PC-3 (cell line): ENCODE measurements at places on chromosomes 13 and 19.

- no peak for DNase-seq
Measured at GRCh38 chr13:112675366-112675756, 14.5 kb upstream of the ATP11A start.

- DNase-seq: peak; percentile 63
Measured at GRCh38 chr13:44160591-44161191, 212.9 kb upstream of the SERP2 start.

- DNase-seq: peak; percentile 70
Measured at GRCh38 chr13:110559429-110559943, 2.0 kb downstream of the RAB20 start.

DNA sequence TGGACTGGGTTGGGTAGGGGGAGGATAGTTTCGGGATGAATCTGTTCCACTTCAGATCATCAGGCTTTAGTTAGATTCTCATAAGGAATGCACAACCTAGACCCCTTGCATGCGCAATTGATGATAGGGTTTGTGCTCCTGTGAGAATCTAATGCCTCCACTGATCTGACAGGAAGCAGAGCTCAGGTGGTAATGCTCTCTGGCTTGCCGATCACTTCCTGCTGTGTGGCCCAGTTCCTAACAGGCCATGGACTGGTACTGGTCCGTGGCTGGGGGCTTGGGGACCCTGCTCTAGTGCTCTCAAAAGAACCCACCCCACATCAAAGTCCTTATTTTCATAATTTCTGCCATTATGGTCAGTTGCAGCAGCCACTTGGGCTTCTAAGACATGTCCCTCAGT lies 30.1 kb downstream of the DNAJC3 start:
- no peak for DNase-seq

- DNase-seq: no peak
Measured at GRCh38 chr13:65642996-65643395, 1587.1 kb downstream of the PCDH9 start.

- DNase-seq: no peak
Measured at GRCh38 chr13:47454986-47455385, 546.1 kb downstream of the SUCLA2 start.

DNA sequence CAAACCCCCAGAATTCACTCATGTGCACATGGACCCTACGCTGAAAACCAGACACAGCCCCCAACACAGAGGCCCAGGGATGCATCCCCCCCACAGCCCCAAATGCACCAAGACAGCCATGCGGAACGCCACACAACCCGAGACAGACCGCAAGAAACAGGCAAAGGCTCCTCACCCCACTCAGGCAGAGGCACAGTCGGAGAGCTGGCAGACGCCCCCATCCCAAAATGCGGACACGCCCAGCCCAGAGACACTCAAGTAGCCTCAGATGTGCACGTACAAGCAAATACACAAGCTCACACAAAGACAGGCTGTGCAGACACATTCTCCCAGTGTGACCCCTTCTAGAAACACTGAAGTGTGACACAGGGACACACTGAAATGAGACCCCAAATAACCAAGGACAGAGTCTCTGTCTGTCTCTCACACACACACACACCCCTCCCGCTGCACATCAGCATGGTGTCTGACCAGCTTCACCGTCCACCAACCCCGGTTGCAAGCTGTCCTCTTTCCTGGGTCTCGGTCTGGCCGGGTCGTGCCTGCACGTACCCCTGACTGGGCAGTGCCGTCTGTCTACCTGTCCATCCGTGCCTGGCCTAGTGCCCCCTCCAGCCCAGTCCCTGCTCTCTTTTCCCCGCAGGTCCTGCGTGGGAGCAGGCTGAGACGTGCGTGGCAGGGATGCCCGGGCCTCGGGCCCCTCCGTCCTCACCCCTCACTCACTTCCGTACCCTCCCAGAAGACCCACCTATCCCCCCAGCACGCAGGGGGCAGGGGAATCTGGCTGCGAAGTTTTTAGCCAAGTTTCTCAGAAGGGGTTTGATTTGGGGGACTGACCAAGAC lies 16.1 kb downstream of the ERFL start:
- DNase-seq: no peak

- DNase-seq: no peak
Measured at GRCh38 chr13:83733293-83733692, 149.0 kb downstream of the SLITRK1 start.

DNA sequence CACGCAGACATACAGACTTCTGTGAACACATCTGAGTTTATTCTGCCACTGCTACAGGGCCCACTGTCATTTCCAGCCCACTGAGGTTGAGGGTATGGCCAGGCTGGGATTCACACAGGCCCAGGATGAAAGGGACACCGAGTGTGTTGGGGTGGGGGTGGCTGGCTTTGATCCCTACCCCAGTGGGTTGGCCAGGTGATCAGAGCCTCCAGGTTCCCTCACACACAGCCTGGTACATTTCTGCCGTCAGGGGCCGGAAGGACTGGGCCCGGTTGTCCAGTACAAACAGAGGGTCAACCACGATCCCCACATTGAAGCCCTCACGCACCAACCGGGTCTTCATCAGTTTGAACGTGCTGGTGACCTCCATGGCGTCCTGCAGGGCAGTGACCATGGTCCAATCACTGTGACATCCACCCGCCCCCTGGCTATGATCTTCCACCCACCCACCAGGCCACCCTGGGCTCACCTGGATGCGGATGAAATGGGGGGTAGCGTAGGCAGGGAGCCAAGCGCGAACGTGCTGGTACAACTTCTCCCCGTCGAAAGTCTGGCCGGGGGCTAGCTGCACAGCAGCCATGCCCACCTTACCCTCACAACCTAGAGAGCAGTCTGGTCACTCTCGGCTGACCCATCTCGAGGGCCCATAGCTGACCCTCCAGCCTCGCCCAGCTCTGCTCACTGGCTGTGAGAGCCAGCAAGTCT lies 13.3 kb downstream of the SLC27A5 start:
- no peak for DNase-seq

DNA sequence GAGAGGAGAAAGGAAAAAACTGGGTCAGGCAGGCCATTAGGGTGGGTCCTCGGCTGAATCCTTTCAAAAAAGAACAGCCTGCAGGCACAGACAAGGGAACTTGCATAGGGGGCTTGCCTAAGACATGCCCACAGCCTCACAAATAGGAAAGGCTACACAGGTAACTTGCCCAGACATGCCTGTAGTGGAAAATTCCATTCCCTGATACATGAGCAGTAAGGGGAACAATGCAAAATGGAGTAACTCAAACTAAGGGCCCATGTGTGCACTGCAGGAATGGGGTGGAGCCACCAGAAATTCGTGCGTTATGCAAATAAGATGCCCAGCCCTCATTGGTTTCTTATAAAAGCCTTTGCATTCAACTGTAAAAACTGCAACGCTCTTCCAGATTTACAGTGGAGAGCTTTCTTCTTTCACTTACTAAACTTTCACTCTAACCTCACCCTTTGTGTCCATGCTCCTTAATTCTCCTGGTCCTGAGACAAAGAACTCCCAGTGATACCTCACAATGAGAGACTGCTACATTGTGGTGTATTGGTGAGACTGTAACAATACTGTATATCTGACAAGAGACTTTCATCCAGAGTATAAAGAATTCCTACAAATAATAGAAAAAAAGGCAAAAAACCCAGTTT lies 59.5 kb upstream of the SLITRK1 start:
- no peak for DNase-seq

DNA sequence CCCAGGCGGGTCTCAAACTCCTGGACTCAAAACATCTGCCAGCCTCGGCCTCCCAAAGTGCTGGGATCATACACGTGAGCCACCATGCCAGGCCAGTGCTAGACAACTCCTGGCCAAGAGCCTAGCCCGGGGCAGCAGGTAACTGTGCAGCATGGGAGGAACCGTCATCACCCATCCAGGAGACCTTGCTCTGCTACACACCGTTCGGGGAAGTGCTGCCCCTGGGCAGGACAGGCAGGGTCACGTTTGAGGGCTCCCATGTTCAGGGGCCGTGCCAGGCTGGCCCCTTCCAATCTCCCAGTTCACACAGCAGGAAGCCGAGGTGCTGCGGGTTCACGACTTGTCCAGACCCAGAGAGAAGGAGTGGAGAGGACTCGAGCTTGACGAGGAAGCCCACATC lies 35.1 kb downstream of the NAXD start:
- no peak for DNase-seq

DNA sequence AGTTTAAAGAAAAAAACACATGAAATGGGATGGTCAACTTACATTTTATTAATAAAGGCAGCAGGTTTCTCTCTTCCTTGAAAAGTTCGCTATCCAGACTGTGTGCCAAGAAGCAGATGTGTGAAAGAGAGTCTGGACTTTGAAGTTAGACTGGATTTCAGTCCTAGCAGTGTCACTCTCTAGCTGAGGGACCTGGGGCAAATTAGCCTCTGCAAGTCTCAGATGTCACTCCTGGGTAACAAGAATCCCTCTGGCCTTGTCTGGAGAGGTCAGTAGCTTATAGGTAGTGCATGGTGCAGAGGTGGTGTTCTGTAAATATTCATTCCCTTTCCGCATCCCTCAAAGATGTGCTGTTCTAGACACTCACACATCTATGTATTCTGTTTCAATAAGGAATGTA lies 187.6 kb upstream of the RNF113B start:
- DNase-seq: no peak

DNA sequence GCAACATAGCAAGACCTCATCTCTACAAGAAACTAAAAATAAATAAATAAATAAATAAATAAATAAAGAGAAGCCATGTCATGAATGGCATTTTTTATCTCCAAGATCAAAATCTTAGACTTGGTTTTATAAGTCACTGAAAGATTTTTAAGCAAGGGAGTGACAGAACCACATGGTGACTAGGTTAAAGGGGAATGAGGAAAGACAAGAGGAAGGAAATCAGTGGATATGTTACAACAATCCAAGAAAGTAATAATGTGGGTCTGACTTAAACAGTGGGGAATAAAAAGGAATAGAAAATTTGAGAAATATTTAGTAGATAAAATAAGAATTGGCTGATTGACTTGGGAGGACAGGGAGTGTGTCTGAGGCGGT lies 18.8 kb upstream of the MED4 start:
- no peak for DNase-seq

DNA sequence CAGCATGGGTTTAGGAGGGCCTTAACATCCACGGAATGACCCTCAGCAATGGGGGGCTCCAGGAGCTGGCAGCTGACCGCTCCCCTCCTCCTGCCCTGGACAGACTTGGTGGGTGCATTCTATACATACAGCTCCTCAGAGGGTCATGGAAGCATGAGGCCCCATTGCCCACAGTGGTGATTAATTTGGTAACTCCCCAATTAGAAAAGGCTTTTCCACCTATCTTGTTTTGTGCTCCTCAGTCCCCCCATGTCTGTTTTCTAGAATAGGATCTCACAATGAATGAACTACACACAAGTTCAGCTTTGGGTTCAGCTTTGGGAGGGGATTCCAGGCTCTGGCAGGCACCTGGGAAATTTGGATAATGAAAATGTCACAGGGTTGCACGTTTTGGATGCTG lies 707.8 kb downstream of the UQCRFS1 start:
- DNase-seq: no peak

DNA sequence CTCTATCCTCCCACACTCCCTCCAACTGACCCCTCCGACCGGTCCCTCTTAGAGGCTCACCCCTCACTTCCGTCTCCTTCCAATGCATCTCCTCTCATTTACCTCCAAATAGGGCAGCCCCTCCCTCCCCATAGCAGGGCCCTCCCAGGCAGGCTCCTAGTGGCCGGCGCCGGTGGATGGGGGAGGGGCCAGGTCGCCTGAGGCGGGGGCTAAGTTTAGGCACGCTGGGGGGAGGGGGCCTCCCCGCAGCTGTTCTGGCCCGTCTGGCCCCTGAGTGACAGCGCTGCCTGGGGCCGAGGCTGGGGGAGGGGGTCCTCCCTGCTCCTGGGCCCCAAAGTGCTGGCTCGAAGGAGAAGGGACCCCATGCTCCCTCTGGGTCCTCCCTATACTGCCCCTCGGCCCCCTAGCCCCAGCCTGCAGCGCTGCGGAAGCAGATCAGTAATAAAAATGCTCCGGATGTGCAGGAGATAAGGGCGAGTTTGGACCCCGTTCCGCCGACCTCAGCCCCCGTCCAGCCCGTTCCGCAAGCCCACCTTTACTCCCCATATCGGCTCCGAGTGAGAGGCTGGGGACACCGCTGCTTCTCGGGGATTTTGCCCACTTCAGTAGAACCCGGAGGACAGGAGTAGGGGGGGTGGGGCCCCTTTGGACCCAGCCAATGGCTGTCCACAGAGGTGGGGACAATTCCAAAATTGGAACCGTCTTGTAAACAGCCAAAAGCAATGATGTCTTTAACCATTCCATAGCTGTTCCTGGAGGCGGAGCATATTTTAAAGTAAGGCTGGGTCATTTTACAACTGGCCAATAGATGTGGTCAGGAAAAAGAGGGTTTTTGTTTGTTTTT lies 4.0 kb downstream of the RTN2 start:
- peak; percentile 65 for DNase-seq

DNA sequence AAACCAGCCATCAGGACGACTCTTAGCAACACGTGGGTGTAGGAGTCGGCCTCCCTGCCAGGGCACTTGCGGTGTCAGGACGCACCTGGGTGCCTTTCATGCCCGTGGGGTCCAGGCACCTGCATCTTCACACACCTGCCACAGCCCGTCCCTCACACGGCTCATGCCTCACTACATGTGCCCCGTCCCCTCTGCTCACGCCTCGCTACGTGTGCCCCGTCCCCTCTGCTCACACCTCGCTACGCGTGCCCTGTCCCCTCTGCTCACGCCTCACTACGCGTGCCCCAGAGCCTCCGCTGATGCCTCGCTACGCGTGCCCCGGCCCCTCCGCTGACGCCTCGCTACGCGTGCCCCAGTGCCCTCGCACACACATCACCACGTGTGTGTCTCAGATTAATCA lies 58.0 kb upstream of the F7 start:
- no peak for DNase-seq

DNA sequence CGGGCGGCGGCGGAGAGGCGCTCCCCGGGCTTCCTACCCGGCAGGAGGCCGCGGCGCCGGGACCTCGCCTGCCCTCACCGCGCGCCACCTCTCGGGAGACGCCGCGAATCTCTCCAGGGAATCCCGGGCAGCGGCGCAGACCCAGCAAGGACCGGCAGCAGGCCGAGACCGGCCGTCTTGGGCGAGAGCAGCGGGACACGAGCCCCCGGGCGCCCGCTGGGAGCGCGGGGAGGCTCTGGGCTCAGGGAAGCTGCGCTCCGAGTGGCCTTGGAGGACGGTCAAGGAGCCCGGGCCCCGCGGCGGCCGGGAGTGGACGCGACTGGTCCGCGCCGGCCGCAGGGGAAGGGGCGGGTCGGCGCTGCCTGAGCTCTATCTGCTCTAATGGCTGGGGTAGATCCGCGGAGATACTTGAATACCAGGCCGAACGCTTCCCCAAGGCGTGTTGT lies 14.7 kb downstream of the CDX2 start:
- peak; percentile 29 for DNase-seq

GRCh38 chr13:29571876-29572570 lies 23.5 kb downstream of the SLC7A1 start:
- DNase-seq: no peak

GRCh38 chr19:34556488-34556887 lies 74.9 kb downstream of the WTIP start:
- peak; percentile 30 for DNase-seq

DNA sequence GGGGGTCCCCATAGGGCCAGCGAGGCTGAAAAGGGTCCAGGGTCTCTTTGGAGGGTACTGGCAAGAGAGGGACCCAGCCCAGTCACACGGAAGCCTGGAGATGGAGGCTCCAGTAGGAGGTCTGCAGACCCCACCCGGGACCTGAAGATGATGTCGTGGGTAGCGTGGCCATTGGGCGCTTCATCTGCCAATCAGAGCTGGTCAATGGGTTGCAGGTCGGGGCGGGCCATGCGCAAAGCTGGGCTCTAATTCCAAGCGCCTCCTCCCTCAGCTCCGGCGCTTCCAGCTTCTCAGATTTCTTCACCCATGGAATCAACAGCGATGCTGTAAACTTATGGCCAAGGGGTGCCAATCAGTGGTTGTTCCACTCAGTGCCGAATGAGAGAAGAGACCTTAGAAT lies 10.9 kb downstream of the SIGLEC12 start:
- DNase-seq: no peak
